ENCODE measurements at places on chromosomes 7 and 10. TPM values are rescaled to one million over a fixed set of nuclear protein-coding genes. Genes with fewer than 3 reads are reported as not detected.

DNA sequence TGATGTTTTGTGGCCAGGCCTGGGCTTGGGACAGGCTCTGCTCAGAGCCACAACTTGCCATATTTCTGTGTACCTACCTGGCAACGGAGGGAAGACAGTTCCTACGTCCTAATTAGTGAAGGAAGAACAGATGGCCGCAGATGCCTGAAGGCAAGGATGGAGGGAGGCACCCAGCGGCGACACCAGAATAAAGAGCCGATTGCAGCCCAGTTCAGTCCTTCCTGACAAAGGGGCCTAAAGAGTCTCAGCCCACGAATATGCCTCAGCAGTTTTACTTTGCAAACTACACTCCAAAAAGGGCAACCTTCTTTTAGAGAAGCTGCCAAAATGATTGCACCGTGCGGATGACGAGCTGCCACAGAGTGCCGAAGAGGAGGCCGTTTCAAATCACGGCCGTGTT is 585.8 kb downstream of the GLRX3 start:
- no peak for DNase-seq

Gene PTPRN2
- not detected for polyA plus RNA-seq

Gene NEUROD6
- polyA plus RNA-seq = not detected

DNA sequence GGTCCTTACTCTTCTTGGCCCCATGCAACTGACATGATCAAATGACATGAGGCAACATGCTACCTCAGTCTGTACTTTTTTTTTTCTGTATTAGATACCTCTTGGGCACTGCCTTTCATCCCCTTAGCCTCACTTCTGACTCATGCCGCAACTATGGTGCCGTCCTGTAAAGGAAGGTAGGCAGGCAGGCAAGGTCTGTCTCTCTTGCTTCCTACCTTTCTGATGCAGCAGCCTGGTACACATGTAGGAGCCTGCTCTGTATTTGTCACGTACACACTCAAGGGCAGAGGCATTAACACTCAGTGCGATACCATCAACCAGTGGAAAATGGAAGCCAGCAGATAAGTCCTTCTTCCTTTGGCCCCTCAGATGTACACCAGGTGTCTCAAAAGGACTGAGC is 146.7 kb downstream of the ATE1 start:
- DNase-seq = peak; percentile 93

GRCh38 chr7:105149827-105150226 is 135.8 kb downstream of the KMT2E start:
- peak; percentile 79 for DNase-seq

Gene SPDYE11
- not detected for polyA plus RNA-seq

DNA sequence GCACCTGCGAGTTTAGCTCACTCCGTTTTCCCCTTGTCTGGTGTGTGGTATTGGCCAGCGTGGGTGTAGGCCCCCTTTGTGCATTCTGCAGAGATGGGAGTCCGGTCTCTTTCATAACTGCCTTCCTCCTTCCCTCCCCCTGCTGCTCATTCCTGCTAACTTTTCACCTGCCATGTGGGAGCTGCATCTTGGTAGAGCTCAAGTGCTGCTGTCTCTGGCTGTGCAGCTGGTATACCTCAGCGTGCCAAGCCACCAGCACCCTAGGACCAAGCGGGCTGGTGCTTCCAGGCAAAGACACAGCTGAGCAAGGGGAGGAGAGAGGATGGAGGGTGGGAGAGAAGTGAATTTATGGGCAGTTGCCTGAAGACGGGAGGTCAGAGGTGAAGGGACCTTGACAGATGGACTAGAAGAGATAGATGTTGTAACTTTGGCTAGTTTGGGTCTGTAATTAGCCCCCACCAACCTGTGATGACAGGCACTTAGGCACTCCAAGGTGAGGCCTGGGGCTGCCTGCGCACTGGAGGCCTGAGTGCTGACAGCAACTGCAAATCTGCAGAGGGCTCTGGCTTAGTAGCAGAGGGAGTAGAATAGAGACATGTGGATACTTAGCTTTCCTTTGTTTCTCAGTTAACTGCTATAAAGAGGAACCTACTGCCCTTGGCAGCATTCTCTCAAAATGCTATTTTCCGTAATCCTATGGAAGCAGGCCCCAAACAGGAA is 148.8 kb upstream of the AGK start:
- no peak for DNase-seq

Gene CCL24
- not detected for polyA plus RNA-seq

Data from mammary epithelial cell (primary cell).